B cell (primary cell): ENCODE measurements at places on chromosomes 2 and 18. TPM values are rescaled to one million over a fixed set of nuclear protein-coding genes. Genes with fewer than 3 reads are reported as not detected.

DNA sequence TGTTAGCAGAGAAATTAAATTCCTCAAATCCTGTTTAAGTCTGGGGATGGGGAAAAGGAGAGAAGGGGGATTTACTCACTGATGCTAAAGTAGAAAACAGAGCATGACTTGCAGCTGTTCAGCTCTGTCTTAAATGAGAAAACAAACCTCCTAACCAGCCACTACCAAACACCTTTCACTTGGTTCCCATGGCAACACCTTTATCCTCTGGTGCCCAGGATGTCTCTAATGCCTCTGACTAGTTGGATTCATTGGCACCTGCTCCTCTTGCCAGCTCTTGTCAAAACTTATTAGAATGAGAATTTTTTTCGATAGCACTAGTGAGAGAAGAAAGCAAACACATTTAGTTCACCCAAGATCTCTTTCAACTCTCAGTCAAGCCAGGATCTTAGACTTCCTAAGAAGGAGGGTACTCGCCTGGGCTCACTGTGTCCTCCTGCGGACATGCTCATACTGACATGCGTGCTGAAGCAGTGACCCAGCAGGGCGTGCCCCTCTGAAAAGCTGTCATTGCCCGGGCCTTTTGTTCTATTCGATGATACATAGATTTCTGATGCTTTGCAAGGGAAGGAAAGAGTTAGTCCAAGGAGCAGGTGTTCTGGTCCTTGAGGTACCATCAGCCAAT lies 656.0 kb upstream of the CELF4 start:
- H3K36me3 ChIP-seq, result no peaks in the 10 kb centered on the region
- no peak overlapping the region for H3K4me3 ChIP-seq
- DNase-seq, result no peak
- no peak overlapping the region for H3K27ac ChIP-seq

- no peak overlapping the region for H3K27ac ChIP-seq
- H3K4me1 ChIP-seq, result no peaks in the 10 kb centered on the region
- H3K27me3 ChIP-seq, result no peaks in the 10 kb centered on the region
- H3K36me3 ChIP-seq, result no peaks in the 10 kb centered on the region
- H3K4me3 ChIP-seq, result no peak overlapping the region
Measured at GRCh38 chr2:187372213-187372612, 75.8 kb downstream of the CALCRL start.

- no peaks in the 10 kb centered on the region for H3K4me1 ChIP-seq
- H3K27me3 ChIP-seq, result no peaks in the 10 kb centered on the region
- no peak overlapping the region for H3K4me3 ChIP-seq
- no peaks in the 10 kb centered on the region for H3K36me3 ChIP-seq
Measured at GRCh38 chr18:55641486-55641885, 53.5 kb upstream of the TCF4 start.

DNA sequence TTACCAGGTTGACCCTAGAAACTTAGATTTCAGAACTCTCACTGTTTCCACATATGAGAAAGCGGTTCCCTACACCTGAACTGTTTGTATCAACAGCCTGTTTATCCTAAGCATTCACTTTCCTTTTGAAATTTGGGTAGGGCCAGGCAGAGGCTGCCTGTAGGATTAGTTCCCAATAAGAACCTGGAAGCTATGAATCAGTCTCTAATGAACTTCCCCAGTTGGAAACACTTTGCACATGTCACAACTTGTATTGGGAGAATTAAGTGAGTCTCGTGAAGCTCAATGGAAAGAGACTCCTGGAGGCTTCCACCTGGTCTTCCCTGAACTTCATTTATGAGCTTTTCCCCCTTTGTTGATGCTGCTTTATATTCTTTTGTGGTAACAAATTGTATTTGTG lies 486.6 kb upstream of the HS6ST1 start:
- no peak for DNase-seq
- H3K4me1 ChIP-seq, result no peaks in the 10 kb centered on the region
- H3K27me3 ChIP-seq, result peaks cover 5% of the 10 kb centered on the region
- H3K36me3 ChIP-seq, result no peaks in the 10 kb centered on the region

DNA sequence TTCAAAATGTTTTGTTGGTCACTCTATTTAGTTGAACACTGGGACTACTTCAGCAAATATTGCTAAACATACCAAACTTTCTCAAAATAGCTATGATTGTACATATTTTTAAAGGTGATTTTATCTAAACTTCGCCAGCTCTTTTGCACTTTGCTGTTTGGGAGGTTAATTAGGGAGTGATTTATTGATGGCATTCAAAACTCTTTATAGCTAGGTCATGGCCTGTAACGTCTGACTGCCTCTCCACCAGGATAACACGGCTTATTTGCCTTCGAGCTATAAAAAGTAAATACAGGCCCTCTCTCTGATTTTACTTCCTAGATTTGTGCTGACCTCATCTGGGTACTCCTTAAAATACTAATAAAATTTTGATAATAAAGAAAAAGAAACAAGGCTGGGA lies 931.9 kb downstream of the DCDC2C start:
- H3K36me3 ChIP-seq, result no peaks in the 10 kb centered on the region
- H3K4me1 ChIP-seq, result no peaks in the 10 kb centered on the region
- H3K27ac ChIP-seq, result no peak overlapping the region
- no peak for DNase-seq

DNA sequence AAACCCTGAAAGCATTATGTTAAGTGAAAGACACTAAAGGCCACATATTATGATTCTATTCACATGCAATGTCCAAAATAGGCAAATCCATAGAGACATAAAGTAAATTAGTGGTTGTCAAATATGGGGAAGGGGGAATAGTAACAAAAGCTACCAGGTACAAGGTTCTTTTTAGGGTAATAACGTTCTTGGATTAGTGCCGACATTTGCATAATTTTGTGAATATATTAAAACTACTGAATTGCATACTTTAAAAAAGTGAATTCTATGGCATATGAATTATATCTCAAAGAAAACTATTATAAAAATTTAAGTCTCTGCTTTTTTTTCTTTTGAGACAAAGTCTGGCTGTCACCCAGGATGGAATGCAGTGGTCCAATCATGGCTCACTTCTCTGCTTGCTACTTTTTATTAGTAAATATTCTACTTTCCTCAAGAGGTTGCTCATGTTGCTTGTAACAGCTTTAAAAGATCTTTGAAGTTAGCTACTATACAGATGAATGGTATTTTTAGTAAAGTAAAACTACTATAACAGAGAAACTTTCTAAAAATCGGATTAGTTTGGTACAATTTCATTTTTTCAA lies 2.5 kb downstream of the SESTD1 start:
- DNase-seq, result no peak
- H3K36me3 ChIP-seq, result no peaks in the 10 kb centered on the region
- no peak overlapping the region for H3K4me3 ChIP-seq

DNA sequence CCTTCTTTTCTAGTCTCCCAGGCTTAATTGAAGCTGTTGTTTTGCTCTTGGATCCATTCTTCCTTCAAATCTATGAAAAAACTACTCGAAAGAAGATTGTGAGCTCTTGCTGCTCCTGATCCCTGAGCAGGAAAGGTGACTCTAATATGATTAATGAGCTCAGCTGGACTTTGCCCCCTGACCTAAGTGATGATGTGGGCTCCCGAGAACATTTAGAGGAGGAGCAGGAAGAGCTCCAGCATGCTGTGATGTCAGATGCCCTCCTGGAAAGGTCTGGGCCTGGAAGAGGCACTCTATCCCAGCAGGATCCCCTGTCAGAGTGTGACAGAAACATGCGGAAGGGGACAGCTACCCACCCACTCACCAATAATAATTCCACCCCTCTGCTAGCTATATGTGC lies 117.9 kb upstream of the PELI1 start:
- no peaks in the 10 kb centered on the region for H3K27me3 ChIP-seq
- DNase-seq, result no peak
- peaks cover 31% of the 10 kb centered on the region for H3K4me1 ChIP-seq
- H3K27ac ChIP-seq, result no peak overlapping the region
- H3K4me3 ChIP-seq, result no peak overlapping the region

DNA sequence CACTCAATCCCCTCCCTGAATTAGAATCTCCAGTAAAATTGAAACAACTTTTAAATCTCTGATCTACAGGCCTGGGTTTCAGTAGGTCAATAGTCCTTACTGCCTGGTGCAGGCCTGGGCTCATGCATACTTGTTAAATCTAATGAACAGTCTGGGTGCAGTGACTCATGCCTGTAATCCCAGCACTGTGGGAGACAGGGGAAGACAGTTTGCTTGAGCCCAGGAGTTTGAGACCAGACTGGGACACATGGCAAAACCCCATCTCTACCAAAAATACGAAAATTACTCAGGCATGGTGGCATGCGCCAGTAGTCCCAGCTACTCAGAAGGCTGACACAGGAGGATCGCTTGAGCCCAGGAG lies 94.7 kb upstream of the SP3 start:
- H3K27ac ChIP-seq, result no peak overlapping the region
- no peak overlapping the region for H3K4me3 ChIP-seq
- no peaks in the 10 kb centered on the region for H3K36me3 ChIP-seq
- H3K4me1 ChIP-seq, result no peaks in the 10 kb centered on the region
- H3K27me3 ChIP-seq, result no peaks in the 10 kb centered on the region

DNA sequence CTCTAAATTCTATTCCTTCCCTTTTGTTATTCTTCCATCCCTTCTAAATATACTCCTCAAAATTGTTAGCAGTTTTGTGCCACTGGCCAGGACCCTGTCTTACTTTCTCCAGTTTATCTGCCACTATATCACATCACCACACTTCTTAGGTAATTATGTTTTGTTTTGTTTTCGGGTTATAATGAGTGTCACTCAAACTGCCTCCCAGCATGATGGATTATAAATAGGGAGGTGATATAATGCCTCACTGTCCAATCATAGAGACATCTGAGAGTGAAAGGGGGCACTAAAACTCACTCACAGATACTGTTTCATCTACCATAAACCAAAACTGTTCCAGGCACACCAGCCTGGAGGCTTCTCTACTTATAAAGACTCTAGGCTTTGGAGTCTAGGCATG lies 3.5 kb downstream of the RSAD2 start:
- H3K27ac ChIP-seq, result no peak overlapping the region
- DNase-seq, result no peak
- no peaks in the 10 kb centered on the region for H3K36me3 ChIP-seq

Gene TFCP2L1
- 0.05 TPM in 1 of 2 replicates, not detected in the other for total RNA-seq

Gene TRIM54
- not detected in 2 replicates for total RNA-seq

Gene GNLY
- total RNA-seq, result 4.2 and 4.3 TPM in 2 replicates

Gene GCG
- total RNA-seq, result not detected in 2 replicates
